IMR-90 (cell line): ENCODE measurements at places on chromosomes 2 and 18. TPM values are rescaled to one million over a fixed set of nuclear protein-coding genes. Genes with fewer than 3 reads are reported as not detected.

DNA sequence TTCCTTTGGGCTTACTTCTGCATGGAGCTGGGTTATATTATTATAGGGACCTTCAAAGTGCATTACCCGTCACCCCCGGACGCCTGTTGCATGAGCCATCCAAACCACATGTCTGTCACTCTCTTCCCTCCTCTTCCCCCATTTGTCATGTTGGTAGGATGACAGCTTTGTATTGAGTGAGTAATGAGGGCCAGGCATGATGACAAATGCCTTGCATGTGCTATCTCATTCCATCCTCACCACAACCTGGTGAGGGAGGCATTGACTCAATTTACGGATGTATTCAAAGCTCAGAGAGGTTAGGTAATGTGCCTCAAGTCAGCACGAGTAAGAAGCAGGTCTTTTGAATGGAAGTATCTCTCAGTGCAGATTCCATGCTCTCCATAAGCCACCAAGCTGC is 510.5 kb upstream of the TNP1 start:
- peaks cover 32% of the 10 kb centered on the region for H3K4me1 ChIP-seq
- H3K27ac ChIP-seq, result peak overlapping the region; percentile 2; the same call in 1 of the 2 replicates
- peak; percentile 77 for DNase-seq
- no peaks in the 10 kb centered on the region for H3K36me3 ChIP-seq
- no peak overlapping the region for H3K4me3 ChIP-seq

The LIMS4 gene
- 2.5 and 3.6 TPM in 2 replicates for total RNA-seq

GRCh38 chr18:56869189-56869777 is 218.1 kb downstream of the WDR7 start:
- H3K36me3 ChIP-seq, result no peaks in the 10 kb centered on the region
- no peaks in the 10 kb centered on the region for H3K27me3 ChIP-seq
- no peaks in the 10 kb centered on the region; the same call in 1 of the 2 replicates for H3K4me1 ChIP-seq
- no peak overlapping the region for H3K4me3 ChIP-seq
- DNase-seq, result peak; percentile 73

GRCh38 chr2:66070721-66071602 is 364.0 kb upstream of the MEIS1 start:
- no peak overlapping the region for H3K4me3 ChIP-seq
- no peak for DNase-seq
- no peaks in the 10 kb centered on the region for H3K4me1 ChIP-seq
- H3K27ac ChIP-seq, result no peak overlapping the region
- no peaks in the 10 kb centered on the region for H3K36me3 ChIP-seq
- peaks cover 4% of the 10 kb centered on the region for H3K27me3 ChIP-seq

- H3K27ac ChIP-seq, result no peak overlapping the region
- no peaks in the 10 kb centered on the region for H3K36me3 ChIP-seq
- no peak for DNase-seq
- no peaks in the 10 kb centered on the region for H3K4me1 ChIP-seq
Measured at GRCh38 chr2:203543898-203544328, 8.8 kb upstream of the RAPH1 start.

GRCh38 chr18:63373161-63373560 is 6.2 kb upstream of the KDSR start:
- no peaks in the 10 kb centered on the region for H3K27me3 ChIP-seq
- no peaks in the 10 kb centered on the region for H3K4me1 ChIP-seq
- no peak overlapping the region for H3K4me3 ChIP-seq

The PLGLB1 gene
- 0.18 and 0.28 TPM in 2 replicates for total RNA-seq

The CHN1 gene
- total RNA-seq, result 54.4 and 58.4 TPM in 2 replicates

DNA sequence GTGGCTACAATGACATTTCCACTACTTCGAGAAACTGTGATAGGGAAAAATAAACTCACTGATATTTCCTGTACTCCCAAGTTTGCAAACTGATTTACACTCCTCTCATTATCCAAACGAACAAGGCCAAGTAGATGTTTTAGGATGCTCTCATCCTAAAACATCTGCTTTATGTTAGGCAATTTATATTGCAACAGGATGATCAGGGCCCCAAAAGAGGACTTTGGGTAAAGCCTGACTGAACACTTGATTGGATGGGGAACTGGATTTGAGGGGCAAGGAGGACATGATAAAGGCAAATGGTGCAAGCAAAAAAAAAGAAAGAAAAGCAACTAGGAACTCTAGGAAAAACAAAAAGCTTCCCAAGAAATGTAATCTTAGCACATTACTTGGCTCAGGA is 2.1 kb upstream of the HES6 start:
- no peak overlapping the region for H3K27ac ChIP-seq
- no peak overlapping the region for H3K4me3 ChIP-seq
- H3K27me3 ChIP-seq, result peaks cover 11% of the 10 kb centered on the region

The MTCL1 gene
- total RNA-seq, result 29.0 and 38.6 TPM in 2 replicates

The G6PC2 gene
- total RNA-seq, result not detected in 2 replicates

GRCh38 chr18:72783530-72783929 is 84.3 kb downstream of the NETO1 start:
- no peaks in the 10 kb centered on the region for H3K27me3 ChIP-seq
- no peak for DNase-seq
- no peak overlapping the region for H3K4me3 ChIP-seq
- no peak overlapping the region for H3K27ac ChIP-seq

The ABCB11 gene
- total RNA-seq, result not detected in 2 replicates

DNA sequence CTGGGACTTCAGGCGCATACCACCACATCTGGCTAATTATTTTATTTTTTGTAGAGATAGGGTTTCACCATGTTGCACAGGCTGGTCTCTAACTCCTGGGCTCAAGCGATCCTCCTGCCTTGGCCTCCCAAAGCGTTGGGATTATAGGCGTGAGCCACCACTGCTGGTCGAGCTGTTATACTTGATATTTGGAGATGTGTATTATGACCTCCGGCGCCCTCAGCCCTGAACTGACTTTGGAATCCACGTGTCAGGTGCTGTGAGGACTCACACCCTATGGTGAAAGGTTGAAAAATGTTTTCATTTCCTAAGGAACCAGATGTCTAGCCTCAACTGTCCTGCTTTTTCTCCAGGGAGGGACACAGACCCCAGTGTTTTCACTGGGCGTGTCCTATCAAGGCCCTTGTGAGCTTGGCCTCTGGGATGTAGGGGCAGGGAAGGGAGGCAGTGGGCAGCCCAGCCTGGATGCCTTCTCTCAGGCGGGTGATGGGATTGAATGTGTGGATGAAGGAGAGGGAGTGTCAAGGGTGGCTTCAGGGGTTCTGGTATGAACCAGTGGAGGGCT is 56.4 kb upstream of the HAAO start:
- DNase-seq, result no peak
- H3K27me3 ChIP-seq, result peaks cover 6% of the 10 kb centered on the region; the same call in 1 of the 2 replicates
- H3K4me1 ChIP-seq, result peaks cover 18% of the 10 kb centered on the region
- H3K27ac ChIP-seq, result no peak overlapping the region

The ANXA4 gene
- 22.2 and 25.8 TPM in 2 replicates for total RNA-seq

DNA sequence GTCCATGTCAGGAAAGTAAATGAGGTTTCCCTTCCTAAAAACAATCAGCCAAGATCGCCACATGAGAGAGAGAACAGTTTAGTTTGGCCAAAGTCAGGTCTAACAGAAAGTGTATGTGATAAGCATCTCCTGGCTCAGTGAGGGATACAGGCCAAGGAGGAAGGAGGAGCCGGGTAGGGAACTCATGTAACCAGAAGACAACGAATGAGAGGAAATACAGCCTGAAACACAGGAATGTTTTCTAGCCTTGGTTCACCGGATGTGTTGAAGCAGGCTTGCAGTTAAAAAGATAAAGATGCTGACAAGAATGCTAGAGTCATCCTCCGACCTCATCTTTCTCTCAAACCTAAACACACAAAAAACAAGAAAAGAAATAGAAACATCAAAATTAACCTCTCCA is 283.9 kb upstream of the SIX2 start:
- DNase-seq, result peak; percentile 59
- H3K4me1 ChIP-seq, result peaks cover 2% of the 10 kb centered on the region; the same call in 1 of the 2 replicates
- H3K4me3 ChIP-seq, result no peak overlapping the region
- H3K36me3 ChIP-seq, result no peaks in the 10 kb centered on the region
- peaks cover 21% of the 10 kb centered on the region for H3K27me3 ChIP-seq
- no peak overlapping the region for H3K27ac ChIP-seq

The DCC gene
- total RNA-seq, result 0.54 and 0.83 TPM in 2 replicates

DNA sequence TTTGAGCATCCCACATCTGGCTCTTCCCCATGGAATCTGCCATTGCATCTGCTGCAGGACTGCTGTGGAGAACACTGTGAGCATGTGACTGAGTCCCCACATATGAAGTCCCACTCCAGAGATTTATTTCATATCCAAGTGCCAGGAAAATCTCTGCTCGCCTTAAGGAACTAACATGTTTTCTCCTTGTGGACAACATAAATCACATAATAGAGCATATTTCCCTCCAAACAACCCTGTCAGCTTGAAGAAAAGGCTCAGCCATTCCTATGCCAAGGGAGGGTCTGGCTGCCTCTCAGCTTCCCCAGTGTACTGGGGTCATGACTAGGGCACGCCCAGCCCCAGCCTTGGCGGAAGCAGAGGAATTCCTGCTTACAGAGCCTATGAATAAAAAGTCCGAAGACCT is 193.7 kb downstream of the DNER start:
- H3K4me3 ChIP-seq, result no peak overlapping the region
- no peak overlapping the region for H3K27ac ChIP-seq
- no peak for DNase-seq

The MGAT5 gene
- total RNA-seq, result 47.8 and 59.9 TPM in 2 replicates

- no peak overlapping the region for H3K4me3 ChIP-seq
- no peak for DNase-seq
- no peak overlapping the region for H3K27ac ChIP-seq
- H3K27me3 ChIP-seq, result no peaks in the 10 kb centered on the region
Measured at GRCh38 chr2:69495008-69495407, 57.8 kb upstream of the NFU1 start.

DNA sequence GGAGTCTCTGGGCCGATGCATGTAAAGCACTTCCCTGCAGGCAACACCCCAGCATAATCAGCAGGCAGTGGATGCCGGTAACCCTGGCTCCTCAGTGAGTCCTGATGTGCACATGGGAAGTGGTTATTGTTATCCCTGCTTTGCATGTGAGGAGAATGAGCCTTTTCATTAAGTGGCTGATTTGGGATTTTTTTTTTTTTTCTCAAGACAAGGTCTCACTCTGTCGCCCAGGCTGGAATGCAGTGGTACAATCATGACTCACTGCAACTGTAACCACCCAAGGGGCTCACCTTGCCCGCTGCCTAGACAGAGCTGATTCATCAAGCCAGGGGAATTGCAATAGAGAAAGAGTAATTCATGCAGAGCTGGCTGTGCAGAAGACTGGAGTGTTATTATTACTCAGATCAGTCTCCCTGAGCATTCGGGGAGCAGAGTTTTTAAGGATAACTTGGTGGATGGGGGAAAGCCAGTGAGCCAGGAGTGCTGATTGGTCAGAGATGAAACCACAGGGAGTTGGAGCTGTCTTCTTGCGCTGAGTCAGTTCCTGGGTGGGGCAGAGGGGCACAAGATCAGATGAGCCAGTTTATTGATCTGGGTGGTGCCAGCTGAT is 95.4 kb downstream of the SOCS6 start:
- no peaks in the 10 kb centered on the region for H3K36me3 ChIP-seq
- H3K4me1 ChIP-seq, result peaks cover 12% of the 10 kb centered on the region
- H3K27ac ChIP-seq, result peak overlapping the region; percentile 64
- H3K27me3 ChIP-seq, result no peaks in the 10 kb centered on the region
